ENCODE measurements at places on chromosomes 1 and 21. TPM values are rescaled to one million over a fixed set of nuclear protein-coding genes. Genes with fewer than 3 reads are reported as not detected.

GRCh38 chr1:171188388-171189266, 3.5 kb downstream of the FMO2 start:
- peaks cover 2% of the 10 kb centered on the region for H3K36me3 ChIP-seq
- peaks cover 19% of the 10 kb centered on the region for H3K4me1 ChIP-seq
- no peak for DNase-seq
- H3K4me3 ChIP-seq = no peak overlapping the region
- no peak overlapping the region for H3K27ac ChIP-seq

Gene SCMH1
- 37.5 TPM for total RNA-seq

Gene THEM5
- total RNA-seq = not detected

GRCh38 chr21:42475036-42475435, 21.0 kb downstream of the RSPH1 start:
- peaks cover 10% of the 10 kb centered on the region for H3K27me3 ChIP-seq
- DNase-seq = no peak
- H3K4me3 ChIP-seq = no peak overlapping the region

DNA sequence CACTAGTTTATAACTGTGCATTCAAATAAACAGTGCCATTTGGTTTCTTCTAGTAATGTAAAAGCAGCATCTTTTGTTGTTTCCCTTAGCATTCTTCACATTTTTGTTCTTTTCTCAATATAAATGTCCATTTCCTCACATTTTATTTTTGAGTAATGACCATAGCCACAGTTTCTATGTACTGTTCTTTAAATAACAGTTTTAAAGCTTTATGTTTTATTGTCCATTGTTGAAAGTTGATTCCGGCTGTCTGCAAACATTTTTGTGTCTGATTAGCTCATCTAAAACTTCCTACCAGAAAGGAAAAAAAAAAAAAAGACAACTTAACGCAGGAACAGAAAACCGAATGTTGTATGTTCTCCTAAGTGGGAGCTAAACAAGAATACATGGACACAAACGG, 139.7 kb downstream of the MAGI3 start:
- no peaks in the 10 kb centered on the region for H3K27me3 ChIP-seq
- H3K27ac ChIP-seq = peak overlapping the region; percentile 81
- no peak overlapping the region for H3K4me3 ChIP-seq
- no peak for DNase-seq
- H3K36me3 ChIP-seq = peaks cover 6% of the 10 kb centered on the region

GRCh38 chr1:21124846-21125245, 51.9 kb downstream of the EIF4G3 start:
- no peaks in the 10 kb centered on the region for H3K27me3 ChIP-seq
- H3K4me1 ChIP-seq = no peaks in the 10 kb centered on the region
- DNase-seq = no peak
- H3K27ac ChIP-seq = no peak overlapping the region

Gene CLDN19
- total RNA-seq = not detected

DNA sequence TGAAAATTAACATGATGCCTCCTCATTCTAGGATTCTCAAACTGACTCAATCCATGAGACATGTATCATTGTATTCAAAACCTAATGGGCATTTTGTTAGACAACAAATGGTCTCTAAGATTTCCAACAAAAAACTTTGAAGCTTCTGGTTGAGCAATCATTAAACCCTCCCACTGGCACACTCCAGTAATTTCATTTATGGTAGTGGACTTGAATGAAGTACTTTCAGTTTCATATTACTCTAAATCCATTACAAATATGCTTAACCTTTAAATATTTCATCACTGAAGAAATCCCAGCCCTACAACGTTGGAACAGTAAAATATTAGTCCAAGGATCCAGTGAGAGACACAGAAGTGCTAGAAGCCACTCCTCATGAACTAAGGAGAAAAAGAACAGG, 43.5 kb downstream of the GBP6 start:
- H3K36me3 ChIP-seq = no peaks in the 10 kb centered on the region
- no peak overlapping the region for H3K27ac ChIP-seq
- peaks cover 2% of the 10 kb centered on the region for H3K27me3 ChIP-seq
- H3K4me3 ChIP-seq = no peak overlapping the region
- no peak for DNase-seq
- no peaks in the 10 kb centered on the region for H3K4me1 ChIP-seq

- DNase-seq = no peak
- H3K4me1 ChIP-seq = peaks cover 3% of the 10 kb centered on the region
- no peak overlapping the region for H3K4me3 ChIP-seq
- H3K27ac ChIP-seq = no peak overlapping the region
Observed at GRCh38 chr1:158103861-158104522, 76.7 kb upstream of the CD1D start.

GRCh38 chr1:13930151-13930550, 230.2 kb downstream of the PRDM2 start:
- no peaks in the 10 kb centered on the region for H3K27me3 ChIP-seq
- H3K4me1 ChIP-seq = no peaks in the 10 kb centered on the region
- DNase-seq = peak; percentile 46
- H3K36me3 ChIP-seq = no peaks in the 10 kb centered on the region

Gene TMPRSS2
- 0.21 TPM for total RNA-seq

GRCh38 chr1:205531191-205532025, 26.9 kb downstream of the CDK18 start:
- H3K4me3 ChIP-seq = no peak overlapping the region
- H3K4me1 ChIP-seq = peaks cover 6% of the 10 kb centered on the region
- no peak overlapping the region for H3K27ac ChIP-seq
- peaks cover 13% of the 10 kb centered on the region for H3K27me3 ChIP-seq

DNA sequence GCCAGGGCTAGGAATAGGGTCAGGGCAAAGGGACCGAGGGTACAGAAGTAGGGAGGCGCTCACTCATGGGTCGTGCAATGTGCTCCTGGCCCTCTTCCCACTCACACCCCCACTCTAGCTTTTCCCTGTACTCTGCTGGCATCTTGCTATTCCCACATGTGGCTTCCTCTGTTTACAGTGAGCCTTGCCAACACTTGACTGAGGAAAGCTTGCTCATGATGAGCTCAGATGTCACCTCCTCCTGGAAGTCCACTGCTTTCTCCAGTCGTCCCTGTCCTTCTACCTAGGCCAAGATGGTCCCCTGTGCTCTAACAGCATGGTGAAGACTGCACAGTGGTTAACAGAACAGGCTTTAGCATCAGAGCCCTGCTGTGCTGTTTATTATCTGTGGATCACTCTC, 8.0 kb upstream of the RIMS3 start:
- no peak for DNase-seq
- no peak overlapping the region for H3K27ac ChIP-seq
- peaks cover 10% of the 10 kb centered on the region for H3K4me1 ChIP-seq
- H3K27me3 ChIP-seq = peaks cover 17% of the 10 kb centered on the region

Gene RASAL2
- total RNA-seq = 34.2 TPM

- no peak overlapping the region for H3K4me3 ChIP-seq
- H3K27ac ChIP-seq = no peak overlapping the region
- no peaks in the 10 kb centered on the region for H3K27me3 ChIP-seq
- no peak for DNase-seq
Observed at GRCh38 chr1:230384380-230385157, 41.6 kb downstream of the PGBD5 start.

Gene LRRC38
- not detected for total RNA-seq

Gene CFHR4
- total RNA-seq = not detected

DNA sequence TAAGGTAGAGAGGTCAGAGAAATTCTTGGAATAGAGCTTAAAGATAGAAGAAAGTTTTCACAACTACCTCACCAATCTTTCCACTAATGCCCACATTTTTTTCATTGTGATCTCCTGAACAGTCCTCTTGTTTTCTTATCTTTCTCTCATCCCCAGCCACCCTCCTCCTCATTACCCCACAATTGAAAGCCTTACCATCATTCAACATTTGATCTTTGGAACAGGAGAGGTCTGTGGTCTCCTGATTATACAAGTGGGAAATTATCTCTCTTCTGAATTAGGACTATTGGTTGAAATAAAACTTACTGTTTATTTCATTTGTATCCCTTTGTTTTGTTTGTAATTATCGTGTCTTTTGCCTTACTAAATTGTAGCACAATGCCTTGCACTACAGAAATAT, 29.6 kb downstream of the DNAH14 start:
- peaks cover 11% of the 10 kb centered on the region for H3K36me3 ChIP-seq
- H3K27ac ChIP-seq = no peak overlapping the region
- no peaks in the 10 kb centered on the region for H3K4me1 ChIP-seq
- H3K27me3 ChIP-seq = no peaks in the 10 kb centered on the region

Gene FMN2
- 9.3 TPM for total RNA-seq

Gene KCNQ4
- 0.63 TPM for total RNA-seq

DNA sequence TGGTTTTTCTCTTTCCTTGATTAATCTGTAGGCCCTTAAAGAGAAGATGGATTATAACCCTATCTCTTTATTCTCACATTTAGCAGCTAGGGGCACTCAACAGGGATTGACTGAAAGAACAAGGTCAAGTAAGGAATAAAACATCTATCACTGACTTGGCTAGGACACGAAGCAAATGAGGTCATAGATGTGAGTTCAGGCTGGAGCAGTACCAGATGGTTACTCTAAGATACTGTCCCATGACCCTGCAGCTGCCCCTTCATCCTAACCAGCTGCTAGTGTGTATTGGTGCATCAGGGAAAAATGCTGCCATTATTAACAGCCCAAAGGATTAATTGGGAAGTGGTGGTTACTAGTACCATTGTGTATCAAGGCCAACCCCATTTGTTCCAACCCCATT, 221.9 kb downstream of the CTH start:
- no peak for DNase-seq
- no peak overlapping the region for H3K4me3 ChIP-seq
- no peaks in the 10 kb centered on the region for H3K36me3 ChIP-seq
- H3K4me1 ChIP-seq = no peaks in the 10 kb centered on the region
- H3K27me3 ChIP-seq = peaks cover 5% of the 10 kb centered on the region

DNA sequence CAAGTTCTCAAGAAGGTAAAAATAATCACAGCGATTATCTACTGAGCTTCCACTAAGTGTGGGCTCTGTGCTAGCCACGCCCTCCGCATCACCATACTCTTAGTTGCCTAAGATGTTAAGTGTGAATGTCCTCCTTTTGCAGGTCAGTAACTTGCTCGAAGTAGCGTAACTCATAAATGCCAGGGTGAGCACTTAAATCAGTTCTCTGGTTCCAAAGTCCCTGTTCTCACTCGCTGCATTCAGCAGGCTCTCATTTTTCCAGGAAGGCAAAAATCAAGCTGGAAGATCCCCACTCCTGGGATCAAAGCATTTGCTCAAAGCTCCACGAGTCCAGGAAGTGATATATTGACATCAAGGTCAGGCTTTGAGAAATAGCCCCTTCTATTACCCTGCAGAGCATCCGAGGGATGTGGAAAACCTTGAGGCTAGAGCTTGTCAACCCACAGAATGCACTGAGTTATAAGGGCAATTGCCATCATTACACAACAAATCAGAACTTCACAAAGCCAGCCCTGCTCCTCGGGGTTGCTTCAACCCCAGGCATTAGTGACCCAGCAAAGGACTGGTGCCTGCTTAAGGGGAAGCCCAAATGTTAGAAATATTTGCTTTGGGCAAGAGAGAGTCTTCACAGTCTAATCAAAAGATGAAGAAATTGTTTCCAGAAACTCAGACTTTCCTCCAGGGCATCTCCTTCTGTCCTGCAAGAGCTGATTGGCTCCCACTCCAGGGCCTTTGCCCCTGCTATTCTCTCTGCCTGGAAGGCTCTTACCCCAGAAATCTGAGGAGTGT, 19.5 kb downstream of the SLC30A1 start:
- H3K27ac ChIP-seq = no peak overlapping the region
- peak; percentile 40 for DNase-seq
- peaks cover 5% of the 10 kb centered on the region for H3K4me1 ChIP-seq

DNA sequence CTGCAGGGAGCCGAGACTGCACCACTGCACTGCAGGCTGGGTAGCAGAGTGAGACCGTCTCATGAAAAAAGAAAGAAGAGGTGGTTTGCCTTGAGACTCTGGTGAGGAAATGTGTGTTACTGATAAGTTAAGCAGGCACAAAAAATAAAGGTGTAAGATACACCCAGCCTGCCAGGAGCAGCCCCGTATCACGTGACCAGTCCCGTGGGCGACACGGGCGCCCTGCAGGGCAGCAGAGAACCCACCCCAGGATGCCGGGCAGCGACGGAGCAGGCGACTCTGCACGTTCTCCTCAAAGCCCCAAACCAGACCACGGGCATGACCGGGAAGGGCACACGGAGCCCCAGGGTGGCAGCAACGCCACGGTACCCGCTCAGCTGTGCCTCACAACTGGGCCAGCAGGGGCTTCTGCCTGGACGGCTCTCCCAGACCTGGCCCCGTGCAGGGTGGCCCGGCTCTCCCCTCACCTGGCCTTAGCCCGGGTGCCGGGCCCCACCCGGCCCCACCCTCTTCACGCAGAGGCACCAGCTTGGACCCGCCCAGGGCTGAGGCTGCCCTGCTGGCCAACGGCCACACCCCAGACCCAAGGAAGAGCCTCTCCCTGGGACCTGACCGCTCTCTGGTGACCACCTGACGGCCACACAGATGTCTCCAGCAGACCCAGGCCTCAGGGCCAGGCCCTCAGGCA, 8.1 kb upstream of the TNFRSF4 start:
- peaks cover 1% of the 10 kb centered on the region for H3K4me1 ChIP-seq
- H3K27me3 ChIP-seq = no peaks in the 10 kb centered on the region
- H3K27ac ChIP-seq = no peak overlapping the region
- no peak overlapping the region for H3K4me3 ChIP-seq

DNA sequence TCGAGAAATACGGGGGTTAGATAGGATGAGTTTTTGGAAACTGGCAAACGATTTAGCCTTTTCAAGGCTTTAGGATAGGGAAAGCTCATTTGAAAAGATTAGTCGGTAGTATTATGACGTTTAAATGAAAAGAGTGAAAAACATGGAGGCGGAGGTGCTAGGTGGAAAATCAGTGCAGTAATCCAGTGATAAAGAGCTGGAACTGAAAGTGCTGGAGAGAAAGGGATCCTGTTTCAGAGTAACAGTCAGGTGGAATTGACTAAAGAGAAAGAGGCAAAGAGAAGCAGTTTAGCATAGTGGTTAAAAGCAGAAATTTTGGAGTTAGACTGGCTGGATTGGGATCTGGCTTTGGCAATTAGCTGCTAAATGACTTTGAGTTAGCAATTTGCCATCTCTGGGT, 945 bp downstream of the WDR3 start:
- no peak for DNase-seq
- H3K27ac ChIP-seq = peak overlapping the region; percentile 96
- H3K4me1 ChIP-seq = peaks cover 29% of the 10 kb centered on the region
- H3K36me3 ChIP-seq = peaks cover 6% of the 10 kb centered on the region

Gene ASCL5
- total RNA-seq = not detected

Gene MPL
- total RNA-seq = not detected

DNA sequence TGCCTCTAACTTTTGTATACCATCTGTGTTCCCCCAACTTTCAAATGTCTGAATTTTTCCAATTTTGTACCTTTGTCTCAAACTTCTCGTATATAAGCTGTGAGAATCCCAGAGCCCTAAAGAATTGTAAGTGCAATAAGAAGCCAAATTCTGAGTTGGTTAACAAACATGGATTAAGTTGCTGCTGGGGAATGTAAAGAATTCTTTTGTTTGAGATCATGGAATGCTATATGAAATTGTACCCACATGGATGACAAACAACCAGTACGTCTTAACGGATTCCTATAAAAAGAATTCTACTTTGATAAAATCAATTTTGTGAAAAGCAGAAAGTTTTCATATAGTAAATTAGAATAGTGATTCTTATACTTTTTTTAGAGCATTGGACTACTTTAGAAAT, 72.4 kb upstream of the CYP2J2 start:
- H3K36me3 ChIP-seq = no peaks in the 10 kb centered on the region
- peaks cover 67% of the 10 kb centered on the region for H3K4me1 ChIP-seq
- no peak overlapping the region for H3K4me3 ChIP-seq
- H3K27me3 ChIP-seq = no peaks in the 10 kb centered on the region
- no peak for DNase-seq
- peak overlapping the region; percentile 97 for H3K27ac ChIP-seq

All from osteocyte (in vitro differentiated cells).